ENCODE measurements at places on chromosomes 11 and 22.

- DNase-seq: no peak
Observed at GRCh38 chr11:12247543-12248254, 129.7 kb upstream of the PARVA start.

- no peak for DNase-seq
Observed at GRCh38 chr11:105611572-105612441, 1.9 kb downstream of the GRIA4 start.

- DNase-seq: no peak
Observed at GRCh38 chr11:60923800-60924109, 505 bp upstream of the TMEM132A start.

GRCh38 chr11:119622454-119623143, 106.4 kb downstream of the NECTIN1 start:
- no peak for DNase-seq

DNA sequence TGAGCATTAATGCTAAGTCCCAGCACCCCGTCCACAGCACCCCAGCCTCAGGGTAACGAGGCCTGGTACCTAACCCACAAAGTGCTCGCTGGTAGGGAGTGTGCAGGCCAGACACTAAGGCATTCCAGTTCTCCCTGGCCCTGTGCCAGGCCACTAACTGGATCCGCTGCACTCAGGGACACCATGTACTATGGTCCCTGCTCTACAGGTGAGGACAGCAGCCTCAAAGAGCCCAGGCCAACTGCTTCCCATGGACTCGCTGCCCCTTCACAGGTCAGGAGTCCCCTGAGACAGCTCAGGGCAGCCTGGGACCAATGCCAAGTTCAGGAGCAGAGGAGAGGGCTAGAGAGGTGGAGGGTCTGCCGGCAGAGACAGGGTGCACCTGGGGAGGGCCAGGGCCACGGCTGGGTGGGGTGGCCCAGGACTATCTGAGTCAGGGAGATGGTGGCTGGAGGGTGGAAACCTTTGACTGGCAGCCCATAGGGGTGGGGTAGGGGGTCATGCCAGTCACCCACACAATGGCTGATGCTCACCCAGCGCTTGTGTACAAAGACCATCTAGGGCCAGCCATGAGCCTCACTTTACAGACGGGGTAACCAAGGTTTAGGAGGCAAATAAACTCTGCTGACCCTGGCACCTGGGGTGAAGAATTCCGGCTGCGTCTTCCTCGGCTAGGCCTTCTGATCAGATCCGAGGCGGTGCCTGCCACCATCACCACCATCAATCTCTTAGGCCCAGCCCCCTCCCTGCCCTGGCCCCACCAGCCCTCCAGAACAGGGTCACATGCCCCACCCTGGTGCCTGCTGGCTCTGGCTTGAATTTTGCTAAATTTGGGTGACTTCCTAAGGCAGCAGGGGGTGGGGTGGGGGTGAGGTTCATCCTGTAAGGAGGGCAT, 5.6 kb downstream of the OSBPL5 start:
- DNase-seq: no peak

DNA sequence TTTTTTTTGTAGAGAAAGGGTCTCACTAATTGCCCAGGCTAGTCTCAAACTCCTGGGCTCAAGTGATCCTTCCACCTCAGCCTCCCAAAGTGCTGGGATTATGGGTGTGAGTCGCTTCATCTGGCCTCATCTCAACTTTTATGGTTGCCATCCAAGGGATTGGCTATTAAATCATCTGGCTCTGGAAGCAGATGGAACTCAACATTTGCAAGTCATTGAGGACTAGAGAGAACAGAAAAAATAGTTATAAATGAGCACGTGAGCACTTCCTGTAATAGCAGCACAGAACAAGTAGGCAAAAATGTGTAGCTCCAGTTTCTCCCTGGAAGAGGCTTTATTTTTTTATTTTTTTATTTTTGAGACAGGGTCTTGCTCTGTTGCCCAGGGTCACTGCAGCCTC, 22.3 kb upstream of the PATL1 start:
- no peak for DNase-seq

GRCh38 chr11:133606124-133606523, 73.8 kb upstream of the OPCML start:
- DNase-seq: no peak

GRCh38 chr11:41379084-41379483, 80.4 kb downstream of the LRRC4C start:
- DNase-seq: no peak

DNA sequence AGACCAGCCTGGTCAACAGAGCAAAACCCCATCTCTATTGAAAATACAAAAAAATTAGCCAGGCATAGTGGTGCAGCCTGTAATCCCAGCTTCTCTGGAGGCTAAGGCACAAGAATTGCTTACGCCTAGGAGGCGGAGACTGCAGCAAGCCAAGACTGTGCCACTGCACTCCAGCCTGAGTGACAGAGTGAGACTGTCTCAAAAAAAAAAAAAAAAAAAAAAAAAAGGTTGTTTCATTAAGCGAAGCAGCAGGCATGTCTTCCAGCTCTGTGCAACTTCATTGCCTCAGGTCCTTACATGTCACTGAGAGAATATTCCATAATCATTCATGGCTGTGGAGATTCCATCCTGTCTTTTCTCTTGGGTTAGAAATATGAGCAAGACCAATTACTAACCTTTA, 16.9 kb downstream of the GAB2 start:
- DNase-seq: no peak

DNA sequence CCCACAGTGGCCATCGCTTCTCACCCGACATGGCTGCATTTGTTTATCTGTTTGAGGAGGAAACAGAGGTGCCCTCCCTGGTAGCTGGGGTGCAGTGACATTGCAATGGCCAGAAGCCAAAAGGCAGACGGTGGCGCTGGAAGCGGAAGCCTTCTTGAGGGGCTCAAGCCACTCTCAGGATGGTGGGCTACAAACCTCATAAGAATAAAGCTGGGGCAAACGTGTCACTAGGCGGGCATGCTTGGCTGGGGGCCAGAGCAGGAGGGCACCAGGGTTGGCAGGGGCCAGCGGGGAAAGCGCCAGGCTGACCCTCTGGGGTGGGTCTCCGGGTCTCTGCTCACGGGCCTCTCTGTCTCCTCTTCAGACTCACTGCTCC, 12.6 kb downstream of the TNNT3 start:
- no peak for DNase-seq

GRCh38 chr11:92050305-92050704, 174.3 kb upstream of the FAT3 start:
- no peak for DNase-seq

- no peak for DNase-seq
Observed at GRCh38 chr11:123407996-123408597, 22.0 kb upstream of the GRAMD1B start.

GRCh38 chr11:60477035-60477445, 15.5 kb upstream of the MS4A12 start:
- DNase-seq: no peak

DNA sequence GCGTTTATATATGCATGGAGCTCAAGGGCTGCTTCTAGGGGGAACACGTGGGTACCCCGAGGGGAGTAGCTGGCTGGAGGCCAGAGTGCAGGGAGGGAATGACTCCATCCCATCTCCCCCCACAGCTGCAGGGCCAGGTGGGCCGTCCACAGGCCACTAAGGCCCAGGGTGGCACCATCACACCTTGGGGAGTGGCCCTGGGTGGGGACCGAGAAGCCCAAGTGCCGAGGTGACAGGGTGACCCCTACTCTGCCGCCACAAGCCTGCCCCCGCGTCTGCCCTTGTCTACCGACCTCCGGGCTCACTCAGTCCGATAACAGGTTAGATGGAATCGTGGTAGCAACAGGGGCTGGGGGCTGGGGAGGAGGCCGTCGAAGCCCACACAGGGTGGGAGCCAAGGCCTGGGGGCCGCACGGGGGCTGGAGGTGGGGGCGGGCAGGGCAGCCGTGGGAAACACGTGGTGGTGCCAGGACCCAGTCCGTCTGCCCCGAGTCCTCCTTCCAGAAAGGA, 125.7 kb downstream of the KCNQ1OT1 start:
- DNase-seq: no peak

- DNase-seq: no peak
Observed at GRCh38 chr22:50208939-50209892, 8.4 kb downstream of the SELENOO start.

DNA sequence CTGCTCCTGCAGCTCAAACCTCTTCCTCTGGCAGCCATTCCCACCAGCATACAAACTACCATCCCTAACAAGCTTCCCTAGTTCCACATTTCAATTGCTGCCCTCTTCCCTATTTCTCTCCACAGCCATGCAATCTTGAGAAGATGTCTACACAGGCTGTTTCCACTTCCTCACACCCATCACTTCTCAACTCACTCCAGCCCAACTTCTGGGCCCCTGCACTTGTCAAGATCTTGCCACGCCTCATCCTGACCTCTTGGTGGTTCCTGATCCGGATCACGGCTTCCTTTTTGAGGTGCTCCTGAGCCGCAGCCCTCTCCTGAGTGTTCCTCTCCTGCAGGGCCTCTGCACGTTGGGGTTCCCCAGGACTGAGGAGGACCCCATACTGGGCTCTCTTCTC, 22.6 kb downstream of the RPL27A start:
- no peak for DNase-seq

DNA sequence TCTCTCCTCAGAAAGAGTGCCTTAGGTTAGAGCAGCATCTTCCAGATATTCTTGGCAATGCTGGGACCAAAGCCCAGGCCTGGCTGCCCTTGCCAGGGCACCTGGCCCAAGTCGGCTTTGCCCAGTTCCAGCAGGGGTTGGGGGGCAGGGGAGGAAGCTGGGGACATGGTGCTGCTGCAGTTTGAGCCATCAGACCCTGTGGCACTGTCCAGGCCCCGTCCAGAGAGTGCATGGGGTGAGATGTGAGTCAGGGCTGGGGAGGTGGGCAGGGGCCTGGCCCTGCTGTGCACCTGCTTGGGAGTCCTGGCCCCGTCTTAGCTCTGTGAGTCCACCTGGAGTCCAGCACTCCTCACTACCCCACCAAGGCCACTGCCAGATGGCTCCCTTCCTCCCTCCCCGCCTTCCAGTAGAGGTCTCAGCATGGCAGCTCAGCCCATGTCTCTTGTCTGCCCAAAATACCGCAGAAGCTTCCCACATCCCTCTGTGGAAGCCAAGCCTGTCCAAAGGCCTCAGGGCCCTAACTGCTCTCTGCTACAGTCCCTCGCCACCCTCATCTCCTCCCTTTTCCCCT, 16.6 kb downstream of the DERL3 start:
- no peak for DNase-seq

Measured in stimulated activated CD8-positive, alpha-beta memory T cell treated with anti-CD3 and anti-CD28 coated beads, Interleukin-2, amount 100 ng/mL, for 1 hour (primary cell).